ENCODE measurements at places on chromosomes 11 and 22. TPM values are rescaled to one million over a fixed set of nuclear protein-coding genes. Genes with fewer than 3 reads are reported as not detected.

Gene HEPN1
- total RNA-seq, result not detected

Gene OR8D1
- total RNA-seq, result not detected

Gene CD59
- 1,087 TPM for total RNA-seq

Gene SLC5A12
- total RNA-seq, result not detected

Gene GPR83
- total RNA-seq, result under 0.01 TPM

Gene TP53I11
- total RNA-seq, result 38.1 TPM

Gene C11orf65
- total RNA-seq, result not detected

Gene GAL3ST3
- total RNA-seq, result not detected

Gene DEUP1
- not detected for total RNA-seq

Gene RASL10A
- 0.25 TPM for total RNA-seq

Gene ARHGAP32
- total RNA-seq, result 1.8 TPM

Gene ZNF202
- total RNA-seq, result 10.7 TPM

Gene OR8A1
- not detected for total RNA-seq

Gene SFI1
- total RNA-seq, result 16.2 TPM

Gene CDHR5
- total RNA-seq, result not detected

Gene CHRDL2
- not detected for total RNA-seq

Gene LDHAL6A
- total RNA-seq, result not detected

Gene TMEM225
- total RNA-seq, result not detected

Gene ENTHD1
- not detected for total RNA-seq

Gene FBXO7
- 38.4 TPM for total RNA-seq

Gene IFITM10
- 0.25 TPM for total RNA-seq

Gene TRIM48
- total RNA-seq, result not detected

Gene C11orf16
- total RNA-seq, result not detected

Gene MRGPRE
- not detected for total RNA-seq

Gene ESAM
- total RNA-seq, result 74.5 TPM

Gene HEPHL1
- total RNA-seq, result not detected

Gene NF2
- 30.3 TPM for total RNA-seq

Gene POU2AF3
- not detected for total RNA-seq

Gene DBX1
- not detected for total RNA-seq

Gene TRIM5
- total RNA-seq, result 116 TPM

Gene MS4A7
- not detected for total RNA-seq

Gene PICK1
- total RNA-seq, result 23.7 TPM

Gene ANAPC15
- 22.1 TPM for total RNA-seq

Gene RIMBP3B
- not detected for total RNA-seq

Gene SCGB1C1
- not detected for total RNA-seq

Gene PC
- total RNA-seq, result 12.5 TPM

Gene KCNE3
- 1.1 TPM for total RNA-seq

Gene NPAT
- 19.9 TPM for total RNA-seq

Gene OR56A1
- total RNA-seq, result not detected

Gene CHRNA10
- 0.94 TPM for total RNA-seq

Gene CATSPERZ
- 0.49 TPM for total RNA-seq

Gene SERPINH1
- total RNA-seq, result 285 TPM

Gene CLMP
- total RNA-seq, result 0.06 TPM

Gene CECR2
- under 0.01 TPM for total RNA-seq

Gene TMEM80
- total RNA-seq, result 6.9 TPM

Gene ZNF214
- 1.8 TPM for total RNA-seq

Gene MMP13
- total RNA-seq, result not detected

Gene ADAMTS8
- not detected for total RNA-seq

Gene LARGE2
- total RNA-seq, result not detected

Gene STX5
- total RNA-seq, result 40.8 TPM

Gene ALX4
- not detected for total RNA-seq

Gene TEX54
- not detected for total RNA-seq

Gene MTFP1
- total RNA-seq, result 24.1 TPM

Gene FAM83F
- not detected for total RNA-seq

Gene FGF3
- total RNA-seq, result not detected

Gene OPCML
- 0.31 TPM for total RNA-seq

Gene OR51I1
- not detected for total RNA-seq

Gene LRRC74B
- not detected for total RNA-seq

Gene RAG2
- total RNA-seq, result not detected
